Activated effector memory CD4-positive, alpha-beta T cell treated with anti-CD3 and anti-CD28 coated beads, Interleukin-2, amount 50 U/mL, for 16 hours (primary cell): ENCODE measurements at places on chromosomes 13 and 19.

DNA sequence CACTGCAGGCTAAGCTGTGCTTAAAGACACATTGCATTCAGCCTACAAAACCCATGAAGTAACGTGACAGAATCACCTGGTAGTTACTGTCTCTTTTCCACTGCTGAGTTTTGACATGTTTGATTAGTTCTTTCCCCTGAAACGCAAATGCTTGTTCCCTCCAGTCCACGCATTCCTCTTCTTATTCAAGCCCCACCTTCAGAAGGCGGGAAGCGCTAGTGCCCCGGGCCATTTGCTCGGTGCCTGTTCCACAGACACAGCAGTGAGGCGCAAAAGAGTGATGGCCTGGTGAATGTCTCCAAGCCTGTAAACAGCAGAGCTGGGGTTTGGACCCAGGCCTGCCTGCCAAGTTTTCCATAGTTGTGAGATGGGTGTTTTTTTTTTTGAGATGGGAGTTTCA lies 10.9 kb downstream of the ACP4 start:
- DNase-seq: no peak

DNA sequence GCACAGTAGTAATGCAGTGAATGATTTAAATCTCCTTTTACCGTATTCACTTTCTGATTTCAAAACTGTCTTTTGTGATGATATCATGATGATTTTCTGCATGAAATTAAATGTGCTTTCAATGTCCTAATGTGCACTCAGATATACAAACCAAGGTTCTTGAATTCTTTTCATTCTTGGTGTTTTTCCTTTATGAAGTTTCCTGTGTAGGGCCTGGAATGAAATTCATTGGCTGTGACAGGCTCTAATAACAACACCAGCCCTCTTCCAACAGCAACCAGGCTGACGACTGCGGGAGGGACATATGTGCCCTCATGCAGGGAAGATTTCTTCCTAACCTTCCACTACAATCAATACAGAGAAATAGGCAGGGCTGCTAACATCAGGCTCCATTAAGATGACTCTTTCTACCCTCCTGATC lies 1052.0 kb downstream of the DIAPH3 start:
- DNase-seq: no peak

- DNase-seq: no peak
Measured at GRCh38 chr13:40255551-40255950, 410.9 kb downstream of the FOXO1 start.

DNA sequence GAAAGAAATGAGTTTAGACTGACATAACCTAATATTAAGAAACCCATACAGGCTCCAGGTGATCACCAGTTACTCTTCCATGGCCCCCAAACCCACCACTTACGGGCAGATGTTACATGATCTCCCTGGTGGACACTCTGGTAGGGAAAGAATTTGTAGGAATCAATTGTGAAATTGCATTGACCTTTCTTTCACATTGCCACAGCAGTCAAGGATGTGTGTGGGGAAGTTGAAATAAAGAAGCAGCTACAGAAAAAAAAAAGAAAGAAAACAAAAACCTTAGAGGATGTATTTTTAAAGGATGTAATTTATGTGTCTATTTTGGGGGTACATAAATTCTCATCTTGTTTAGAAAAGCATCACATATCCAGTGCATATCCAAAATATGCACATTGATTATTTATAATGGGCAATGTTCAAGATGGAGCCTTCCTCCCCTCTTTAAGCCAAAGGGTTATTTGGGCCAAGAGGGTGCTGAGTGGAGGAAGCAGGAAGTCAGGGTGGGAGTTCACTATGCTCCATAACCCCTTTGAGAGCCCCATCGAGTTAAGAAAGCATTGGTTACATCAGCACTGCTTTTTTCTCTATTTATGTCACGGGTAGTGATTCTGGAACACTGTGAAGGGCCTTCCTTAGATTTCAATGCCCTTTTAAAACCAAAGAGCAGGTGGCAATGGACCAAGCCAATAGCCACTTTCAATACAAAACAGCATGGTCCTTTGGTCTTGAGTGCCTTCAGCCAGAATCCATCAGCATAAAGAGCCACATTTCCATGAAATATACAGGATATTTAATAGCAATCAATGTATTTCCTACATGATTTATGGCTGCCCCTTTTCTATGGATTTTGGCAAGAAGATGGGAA lies 169.6 kb downstream of the LACC1 start:
- no peak for DNase-seq

GRCh38 chr13:42361701-42362100 lies 89.7 kb downstream of the AKAP11 start:
- no peak for DNase-seq

GRCh38 chr19:13646758-13647157 lies 117.6 kb upstream of the MRI1 start:
- peak; percentile 36 for DNase-seq

GRCh38 chr13:41122838-41123237 lies 9.8 kb downstream of the KBTBD6 start:
- no peak for DNase-seq

DNA sequence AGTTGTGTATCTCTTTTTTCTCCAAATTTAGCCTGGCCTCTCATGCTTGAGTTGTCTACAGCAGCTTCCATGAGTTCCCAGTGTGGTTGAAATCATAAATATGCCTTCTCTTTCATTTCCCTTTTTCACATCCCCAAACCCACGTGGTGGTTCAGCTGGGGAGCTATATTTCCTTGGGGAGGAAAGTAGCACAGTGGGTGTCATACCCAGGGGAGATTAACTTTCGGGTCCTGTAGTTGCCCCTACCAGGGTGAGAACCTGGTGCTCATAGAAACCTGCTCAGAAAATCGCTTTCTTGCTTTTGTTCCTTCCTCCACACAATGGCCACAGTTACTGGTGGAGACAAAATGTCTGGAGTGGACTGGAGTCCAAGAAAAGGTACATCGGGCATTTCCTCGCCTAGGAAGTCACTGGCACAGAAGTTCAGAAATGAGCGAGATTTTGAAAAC lies 7.0 kb upstream of the LILRA4 start:
- no peak for DNase-seq

DNA sequence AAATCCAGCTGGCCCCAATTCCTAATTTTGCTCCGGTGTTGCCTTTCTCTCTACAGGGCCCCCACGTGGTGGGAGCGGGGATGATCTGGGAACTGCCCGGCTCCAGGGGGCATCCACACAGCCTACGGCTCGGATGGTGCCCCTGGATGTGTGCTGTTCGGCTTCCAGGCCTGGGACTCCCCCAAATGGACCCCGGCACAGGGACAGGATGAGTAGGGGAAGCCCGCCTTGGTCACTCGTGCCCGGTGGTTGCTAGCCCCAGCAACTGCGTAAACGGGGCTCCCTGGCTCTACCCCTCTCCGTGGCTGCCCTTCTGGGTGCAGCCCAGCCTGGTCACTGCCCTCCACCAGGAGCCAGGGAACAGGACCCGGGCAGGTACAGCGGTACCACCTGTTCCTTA lies 111.5 kb downstream of the TEX26 start:
- no peak for DNase-seq

- no peak for DNase-seq
Measured at GRCh38 chr19:15421136-15421695, 2.4 kb upstream of the AKAP8L start.

- DNase-seq: no peak
Measured at GRCh38 chr13:112885782-112886268, 83.2 kb upstream of the MCF2L start.

GRCh38 chr13:33125821-33126570 lies 109.8 kb downstream of the KL start:
- no peak for DNase-seq

DNA sequence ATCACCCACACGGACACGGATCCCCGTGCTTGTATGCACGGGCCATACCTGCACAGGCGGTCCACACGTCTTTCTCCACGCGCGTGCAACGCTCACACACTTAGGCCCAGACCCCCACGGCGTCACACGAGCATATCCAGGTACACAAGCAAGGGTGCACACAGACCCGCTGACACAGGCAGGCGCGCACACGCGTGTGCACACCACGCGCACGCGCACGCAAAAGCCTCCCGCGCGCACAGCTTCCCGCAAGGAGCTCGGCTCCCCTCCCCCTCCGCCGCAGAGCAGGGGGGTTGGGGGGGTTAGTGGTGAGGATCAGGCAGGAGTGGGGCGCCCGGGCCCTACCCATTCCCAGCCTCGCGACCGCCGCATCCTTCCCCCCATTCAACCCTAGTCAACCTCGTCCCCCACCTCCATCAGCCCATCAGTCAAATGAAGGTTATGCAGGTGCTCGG lies 407 bp downstream of the RAB3A start:
- DNase-seq: peak; percentile 81

DNA sequence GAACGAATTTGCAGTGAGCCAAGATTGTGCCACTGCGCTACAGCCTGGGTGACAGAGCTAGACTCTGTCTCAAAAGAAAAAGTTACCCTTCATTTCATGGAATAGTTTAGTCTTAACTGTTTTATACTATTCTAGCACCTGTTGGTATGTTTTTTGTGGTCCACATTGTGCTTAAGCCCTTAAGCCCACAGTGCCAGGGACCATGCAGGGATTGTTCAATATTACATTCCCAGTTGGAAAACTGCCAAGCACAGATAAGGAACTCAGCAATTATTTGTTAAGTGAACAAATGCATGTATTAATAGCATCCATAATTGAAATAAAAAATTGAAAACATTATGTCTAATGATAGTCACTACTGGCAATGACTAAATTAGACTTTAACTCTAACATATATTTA lies 193.5 kb downstream of the PCDH17 start:
- DNase-seq: no peak

DNA sequence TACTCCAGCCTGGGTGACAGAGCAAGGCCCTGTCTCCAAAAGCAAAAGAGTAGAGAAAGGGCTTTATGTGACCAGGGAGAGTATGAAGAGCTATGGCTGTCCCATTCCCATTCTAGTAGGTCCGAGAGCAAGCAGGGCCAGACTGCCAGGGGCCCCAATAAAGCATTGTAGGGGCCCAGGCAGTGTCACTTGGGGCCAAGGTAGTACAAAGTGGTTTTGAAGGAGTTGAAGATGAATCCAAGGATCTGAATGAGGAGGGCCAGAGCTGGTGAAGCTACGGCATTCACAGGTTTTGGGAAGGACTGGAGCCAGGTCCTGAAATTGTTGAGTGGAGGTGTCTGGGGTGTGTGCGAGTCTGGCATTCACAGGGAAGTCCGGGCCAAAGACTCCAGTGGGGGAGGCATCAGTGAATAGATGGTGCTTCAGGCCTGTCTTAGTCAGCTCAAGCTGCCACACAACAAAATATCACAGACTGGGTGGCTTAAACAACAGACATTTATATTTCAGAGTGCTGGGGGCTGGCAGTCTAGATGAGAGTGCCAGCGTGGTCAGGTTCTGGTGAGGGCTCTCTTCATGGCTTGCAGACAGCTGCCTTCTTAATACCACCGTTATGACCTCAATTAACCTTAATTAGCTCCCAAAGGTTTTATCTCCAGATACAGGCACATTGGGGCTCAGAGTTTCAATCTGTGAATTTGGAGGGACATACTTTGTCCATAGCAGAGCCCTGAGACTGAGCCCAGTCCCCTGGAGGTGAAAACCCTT lies 9.9 kb downstream of the NACC1 start:
- no peak for DNase-seq

GRCh38 chr13:74845806-74846205 lies 636.2 kb downstream of the TBC1D4 start:
- DNase-seq: no peak

- no peak for DNase-seq
Measured at GRCh38 chr13:91072486-91072885, 275.0 kb upstream of the MIR17HG start.

- no peak for DNase-seq
Measured at GRCh38 chr19:12799742-12800465, 1.7 kb downstream of the PRDX2 start.
